CD8-positive, alpha-beta memory T cell (primary cell): ENCODE measurements at places on chromosomes 2 and 18. TPM values are rescaled to one million over a fixed set of nuclear protein-coding genes. Genes with fewer than 3 reads are reported as not detected.

DNA sequence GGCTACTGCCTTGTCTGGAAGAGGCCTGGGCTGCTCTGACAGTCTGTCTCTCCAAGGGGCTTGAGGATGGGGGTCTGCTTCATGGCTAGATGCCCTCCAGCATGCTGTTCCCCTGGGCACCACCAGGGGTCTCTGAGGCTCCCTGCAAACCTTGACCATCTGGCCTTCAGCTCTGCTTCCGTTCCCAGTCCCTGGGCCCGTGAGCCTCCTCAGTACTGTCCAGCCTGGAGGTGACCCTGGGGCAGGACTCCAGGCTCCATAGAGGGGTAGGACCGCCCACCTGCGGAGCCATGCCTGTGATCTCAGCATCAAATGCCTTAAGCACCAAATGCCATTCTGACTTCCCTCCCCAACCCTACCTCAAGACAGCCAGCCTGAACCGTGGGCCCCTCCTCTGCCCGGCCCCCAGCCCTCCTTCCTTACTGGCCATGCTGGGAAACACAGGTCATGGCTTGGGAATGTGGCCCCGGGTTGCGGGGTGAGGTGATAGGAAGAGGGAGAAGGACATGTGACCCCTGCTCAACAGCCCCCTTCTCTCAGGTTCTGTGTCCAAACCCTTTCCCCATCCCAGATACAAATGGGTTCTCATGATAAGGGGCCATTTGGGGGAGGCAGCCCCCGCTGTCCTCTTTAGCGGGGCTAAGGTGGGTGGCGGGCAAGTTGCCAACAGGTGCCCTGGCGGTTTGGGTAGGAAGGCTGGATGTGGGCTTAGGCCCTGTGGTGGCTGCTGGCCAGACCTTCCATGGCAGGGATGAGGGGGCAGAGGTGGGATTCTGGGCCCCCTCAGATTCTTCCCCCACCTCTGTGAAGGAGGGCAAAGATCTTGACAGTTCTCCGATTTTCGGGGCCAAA is 25.0 kb downstream of the SPEG start:
- no peaks in the 10 kb centered on the region for H3K4me1 ChIP-seq
- H3K4me3 ChIP-seq: no peak overlapping the region
- H3K36me3 ChIP-seq: no peaks in the 10 kb centered on the region
- DNase-seq: peak; percentile 54
- H3K27me3 ChIP-seq: no peaks in the 10 kb centered on the region

- H3K4me3 ChIP-seq: no peak overlapping the region
- H3K4me1 ChIP-seq: no peaks in the 10 kb centered on the region
- DNase-seq: no peak
- no peaks in the 10 kb centered on the region for H3K27me3 ChIP-seq
- H3K27ac ChIP-seq: no peak overlapping the region
- no peaks in the 10 kb centered on the region for H3K36me3 ChIP-seq
Observed at GRCh38 chr2:236587861-236588815, 18.5 kb downstream of the ACKR3 start.

SPDYA gene
- 0.83 TPM for total RNA-seq

- H3K27me3 ChIP-seq: peaks cover 3% of the 10 kb centered on the region
- H3K27ac ChIP-seq: no peak overlapping the region
- H3K36me3 ChIP-seq: no peaks in the 10 kb centered on the region
- H3K4me3 ChIP-seq: no peak overlapping the region
- DNase-seq: no peak
Observed at GRCh38 chr2:216680951-216681629, 14.3 kb downstream of the IGFBP5 start.

GRCh38 chr2:55620123-55620779 is 2.8 kb upstream of the PPP4R3B start:
- DNase-seq: no peak
- no peak overlapping the region for H3K27ac ChIP-seq
- no peaks in the 10 kb centered on the region for H3K36me3 ChIP-seq
- H3K4me1 ChIP-seq: peaks cover 62% of the 10 kb centered on the region

CD207 gene
- not detected for total RNA-seq

CRYBA2 gene
- total RNA-seq: not detected

ID2 gene
- 165 TPM for total RNA-seq

ACVR1C gene
- total RNA-seq: 0.61 TPM

DNA sequence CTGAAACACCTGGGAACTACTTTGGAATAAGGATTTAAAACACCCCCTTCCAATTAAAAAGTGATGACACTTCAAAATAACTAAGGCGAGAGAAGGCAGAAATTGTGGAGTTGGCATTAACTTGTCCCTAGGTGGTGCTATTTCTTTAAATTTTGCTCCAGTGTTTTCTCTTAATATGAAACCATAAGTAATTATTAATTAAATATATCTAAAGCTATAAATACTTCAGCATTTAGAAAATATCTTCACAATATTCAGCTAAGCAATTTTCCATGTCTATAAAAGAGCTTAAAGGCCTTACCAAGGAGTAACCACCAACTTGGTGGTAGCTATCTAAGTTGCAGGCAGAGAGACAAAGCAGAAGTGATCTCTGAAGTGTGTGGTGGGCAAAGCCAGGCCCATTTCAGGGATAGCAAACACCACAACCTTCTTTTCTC is 186.8 kb upstream of the PGAP1 start:
- peaks cover 26% of the 10 kb centered on the region for H3K36me3 ChIP-seq
- DNase-seq: no peak
- no peak overlapping the region for H3K27ac ChIP-seq

DNA sequence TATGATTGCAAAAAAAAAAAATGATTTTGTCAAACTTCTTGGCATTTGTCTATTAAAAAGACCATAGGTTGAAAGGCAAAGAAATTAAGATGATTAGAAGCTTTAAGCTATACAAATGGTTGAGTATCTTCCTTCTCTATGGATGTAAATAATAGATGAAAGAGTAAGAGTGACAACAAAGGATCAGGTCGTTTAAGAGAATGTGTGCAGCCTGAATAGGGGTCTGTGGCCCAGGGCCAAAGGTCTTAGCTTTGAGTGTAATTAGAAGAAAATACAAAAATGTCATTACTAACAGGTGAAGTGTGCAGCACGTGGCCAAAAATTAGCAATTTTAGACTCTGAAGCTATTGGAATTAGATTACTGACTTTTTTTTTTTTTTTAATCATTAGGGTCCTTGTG is 122.4 kb downstream of the GREB1L start:
- no peak for DNase-seq
- H3K27ac ChIP-seq: no peak overlapping the region
- H3K27me3 ChIP-seq: no peaks in the 10 kb centered on the region

GRCh38 chr2:207285473-207285815 is 119.7 kb upstream of the KLF7 start:
- no peaks in the 10 kb centered on the region for H3K27me3 ChIP-seq
- no peak overlapping the region for H3K4me3 ChIP-seq
- no peak overlapping the region for H3K27ac ChIP-seq
- no peaks in the 10 kb centered on the region for H3K36me3 ChIP-seq
- peaks cover 12% of the 10 kb centered on the region for H3K4me1 ChIP-seq

DNA sequence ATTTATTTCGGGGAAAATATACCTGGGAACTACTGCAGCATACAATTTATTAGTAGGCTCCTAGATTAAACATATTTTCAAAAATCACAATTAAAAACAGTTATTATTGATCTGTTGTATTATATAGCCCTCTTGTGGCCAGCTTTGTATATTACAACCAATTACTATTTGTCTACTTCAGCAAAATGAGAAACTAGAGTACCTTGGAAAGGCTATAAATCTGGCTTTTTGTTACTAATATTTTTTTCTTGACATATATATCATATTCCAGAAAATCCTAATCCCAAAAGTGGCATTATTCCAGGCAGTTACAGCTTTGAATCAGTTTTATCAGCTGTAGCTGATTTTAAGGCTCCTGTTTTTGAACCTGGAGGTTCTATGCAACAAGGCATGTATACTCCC is 101.2 kb downstream of the UBR3 start:
- H3K36me3 ChIP-seq: peaks cover 8% of the 10 kb centered on the region
- no peaks in the 10 kb centered on the region for H3K27me3 ChIP-seq
- H3K4me1 ChIP-seq: no peaks in the 10 kb centered on the region
- no peak overlapping the region for H3K4me3 ChIP-seq
- DNase-seq: no peak
- H3K27ac ChIP-seq: no peak overlapping the region

- H3K4me3 ChIP-seq: no peak overlapping the region
- H3K27me3 ChIP-seq: no peaks in the 10 kb centered on the region
- no peak for DNase-seq
- H3K4me1 ChIP-seq: no peaks in the 10 kb centered on the region
Observed at GRCh38 chr18:13548966-13549879, 177.1 kb downstream of the FAM210A start.

SPP2 gene
- not detected for total RNA-seq

DNA sequence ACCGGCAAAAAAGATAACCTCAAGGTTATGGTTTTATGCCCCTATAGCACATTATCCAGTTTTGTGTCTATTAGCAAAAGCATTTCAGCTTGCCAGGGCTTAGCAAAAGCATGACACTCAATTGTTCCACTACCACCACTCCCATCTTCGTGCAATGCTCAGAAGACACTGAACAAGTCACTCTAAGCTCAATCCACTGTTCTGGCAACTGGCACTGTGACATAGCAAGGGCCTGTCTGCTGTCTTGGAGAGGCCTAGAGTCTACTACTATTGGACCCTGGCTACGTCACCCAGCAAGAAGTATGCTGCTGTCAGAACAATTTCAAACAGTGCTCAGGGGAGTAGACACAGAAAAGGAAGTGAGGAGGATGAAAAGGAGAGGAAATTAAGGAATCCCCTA is 103.5 kb upstream of the PPP1CB start:
- DNase-seq: no peak
- no peaks in the 10 kb centered on the region for H3K36me3 ChIP-seq
- no peak overlapping the region for H3K4me3 ChIP-seq
- H3K4me1 ChIP-seq: no peaks in the 10 kb centered on the region
- no peak overlapping the region for H3K27ac ChIP-seq
